ENCODE measurements at places on chromosomes 16 and 17.

DNA sequence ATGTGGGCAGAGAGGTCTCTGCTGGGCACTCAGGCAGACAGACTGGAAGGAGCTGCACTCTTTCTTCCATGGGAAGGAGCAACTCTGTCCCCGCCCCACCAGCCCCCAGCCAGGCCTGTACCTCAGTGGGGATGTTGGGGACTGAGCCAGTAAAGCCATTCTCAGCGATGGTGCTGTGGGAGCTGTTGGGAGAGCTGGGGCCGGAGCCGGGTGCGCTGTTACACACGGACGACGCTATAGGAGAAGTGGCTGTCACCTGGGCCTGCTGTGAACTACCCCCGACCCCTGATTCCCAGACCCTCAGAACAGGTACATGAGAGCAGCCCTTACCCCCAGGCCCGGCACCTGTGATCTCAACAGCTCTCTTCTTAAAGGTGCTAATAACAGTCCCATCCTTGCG lies 21.5 kb downstream of the G6PC3 start:
- DNase-seq = no peak

DNA sequence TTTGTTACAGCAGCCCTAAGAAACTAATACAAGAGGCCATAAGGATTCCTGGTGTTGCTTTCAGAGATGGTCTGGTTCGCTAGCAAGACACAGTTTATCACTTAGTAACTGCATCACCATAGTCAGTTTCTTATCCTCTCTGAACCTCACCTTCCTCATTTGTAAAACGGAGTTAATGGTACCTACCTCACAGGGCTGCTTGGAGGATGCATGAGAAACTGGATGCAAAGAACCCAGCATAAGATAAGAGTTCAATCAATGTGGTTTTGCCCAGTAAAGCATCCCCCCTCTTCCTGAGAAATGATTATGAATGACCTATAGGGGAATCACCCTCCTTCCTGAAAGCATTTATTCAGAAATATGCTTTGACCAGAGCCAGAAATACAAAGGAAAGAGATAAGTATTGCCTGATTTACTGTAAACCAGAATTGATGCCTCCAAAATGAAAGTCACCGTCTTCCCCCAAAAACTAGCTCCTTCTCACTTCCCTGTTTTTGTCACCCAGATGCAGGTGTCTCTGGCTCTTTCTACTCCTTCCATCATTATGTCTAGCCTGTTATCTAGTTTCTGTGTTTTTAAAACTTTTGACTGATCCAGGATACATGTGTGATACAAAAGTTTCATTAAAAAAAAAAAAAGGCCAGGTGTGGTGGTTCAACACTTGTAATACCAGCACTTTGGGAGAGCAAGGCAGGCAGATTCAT lies 2.8 kb upstream of the TEFM start:
- no peak for DNase-seq

DNA sequence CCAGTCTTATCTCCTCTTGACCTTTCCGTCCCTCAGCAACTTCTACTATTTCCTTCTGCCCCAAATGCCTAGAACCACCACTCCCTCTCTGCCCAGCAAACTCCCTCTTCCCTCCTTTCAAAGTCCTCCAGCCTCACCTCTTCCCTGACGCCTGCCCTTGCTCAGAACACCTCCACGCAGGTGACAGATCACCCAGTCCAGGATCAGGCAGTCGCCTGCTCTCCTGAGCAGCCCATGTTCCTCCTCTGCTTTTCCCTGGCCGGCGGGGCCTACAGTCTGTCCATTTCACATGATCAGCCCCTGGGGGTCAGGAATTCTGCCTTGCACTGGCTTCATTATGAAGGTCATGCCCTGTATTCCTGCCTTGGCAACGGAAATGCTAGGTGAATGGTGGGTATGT lies 422 bp downstream of the CD300LF start:
- DNase-seq = no peak

DNA sequence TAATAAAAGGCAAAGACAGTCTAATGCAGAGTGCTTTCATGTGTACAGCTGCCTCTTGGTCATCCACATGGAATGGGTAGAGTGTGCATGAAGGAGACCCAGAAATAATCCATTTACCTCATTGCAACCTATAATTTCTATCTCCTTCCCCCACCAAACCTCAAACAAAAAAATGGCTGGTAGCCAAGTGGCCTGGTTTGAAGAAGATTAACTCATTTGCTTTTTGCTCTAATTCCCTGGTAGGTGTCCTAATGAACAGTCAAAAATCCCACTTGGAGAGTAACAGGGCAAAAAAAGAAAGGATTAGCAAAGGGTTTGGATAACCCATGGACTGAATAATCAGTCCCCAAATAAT lies 13.0 kb upstream of the LYRM9 start:
- peak; percentile 57 for DNase-seq

DNA sequence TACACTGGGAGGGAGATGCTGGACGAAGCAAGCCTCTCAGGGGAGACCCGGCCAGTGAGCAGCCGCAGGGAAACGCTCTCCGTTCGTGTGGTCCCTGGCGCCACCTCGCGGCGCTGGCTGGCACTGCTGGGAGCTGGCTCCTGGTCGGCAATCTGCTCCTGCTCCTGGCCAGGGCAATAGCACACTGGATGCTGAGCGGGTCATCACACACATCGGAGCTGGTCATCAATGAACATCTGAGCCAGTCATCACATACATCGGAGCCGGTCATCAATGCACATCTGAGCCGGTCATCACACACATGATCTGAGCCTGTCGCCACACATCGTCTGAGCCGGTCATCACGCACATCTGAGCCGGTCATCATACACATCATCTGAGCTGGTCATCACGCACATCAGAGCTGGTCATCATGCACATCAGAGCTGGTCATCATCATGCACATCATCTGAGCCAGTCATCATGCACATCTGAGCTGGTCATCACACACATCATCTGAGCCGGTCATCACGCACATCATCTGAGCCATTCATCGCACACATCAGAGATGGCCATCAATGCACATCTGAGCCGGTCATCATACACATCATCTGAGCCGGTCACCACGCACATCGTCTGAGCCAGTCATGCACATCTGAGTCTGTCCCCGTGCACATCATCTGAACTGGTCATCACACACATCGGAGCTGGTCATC lies 217.3 kb downstream of the RBFOX3 start:
- DNase-seq = peak; percentile 67

GRCh38 chr16:3873482-3874173 lies 6.9 kb downstream of the CREBBP start:
- no peak for DNase-seq

GRCh38 chr17:76427501-76428231 lies 25.3 kb downstream of the UBE2O start:
- no peak for DNase-seq

DNA sequence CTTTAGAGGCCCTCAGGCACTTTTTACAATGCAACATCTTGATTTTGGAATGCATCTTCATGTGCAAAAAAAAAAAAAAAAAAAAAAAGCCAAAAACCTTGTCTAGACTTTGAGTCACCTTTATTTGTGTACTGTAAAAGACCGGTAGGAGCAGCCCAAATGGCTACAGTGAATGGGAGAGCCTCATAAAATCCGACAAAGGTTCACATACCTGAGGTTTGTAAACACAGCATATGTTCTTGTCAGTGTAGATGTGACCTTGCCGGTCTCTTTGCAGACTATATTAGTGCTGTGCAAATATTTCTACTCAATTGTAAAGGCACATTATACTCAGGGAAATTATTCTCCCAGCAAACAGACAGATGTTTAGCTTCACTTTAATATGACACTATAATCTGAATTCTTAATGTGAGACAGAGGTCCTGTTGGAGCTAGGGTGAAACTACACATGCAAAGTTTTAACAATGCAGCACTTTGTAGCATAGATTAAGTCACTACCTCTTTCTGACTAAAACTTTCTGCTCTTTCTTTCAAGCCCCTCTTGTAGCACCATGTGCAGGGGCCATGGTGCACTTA lies 211.3 kb downstream of the CA10 start:
- no peak for DNase-seq

DNA sequence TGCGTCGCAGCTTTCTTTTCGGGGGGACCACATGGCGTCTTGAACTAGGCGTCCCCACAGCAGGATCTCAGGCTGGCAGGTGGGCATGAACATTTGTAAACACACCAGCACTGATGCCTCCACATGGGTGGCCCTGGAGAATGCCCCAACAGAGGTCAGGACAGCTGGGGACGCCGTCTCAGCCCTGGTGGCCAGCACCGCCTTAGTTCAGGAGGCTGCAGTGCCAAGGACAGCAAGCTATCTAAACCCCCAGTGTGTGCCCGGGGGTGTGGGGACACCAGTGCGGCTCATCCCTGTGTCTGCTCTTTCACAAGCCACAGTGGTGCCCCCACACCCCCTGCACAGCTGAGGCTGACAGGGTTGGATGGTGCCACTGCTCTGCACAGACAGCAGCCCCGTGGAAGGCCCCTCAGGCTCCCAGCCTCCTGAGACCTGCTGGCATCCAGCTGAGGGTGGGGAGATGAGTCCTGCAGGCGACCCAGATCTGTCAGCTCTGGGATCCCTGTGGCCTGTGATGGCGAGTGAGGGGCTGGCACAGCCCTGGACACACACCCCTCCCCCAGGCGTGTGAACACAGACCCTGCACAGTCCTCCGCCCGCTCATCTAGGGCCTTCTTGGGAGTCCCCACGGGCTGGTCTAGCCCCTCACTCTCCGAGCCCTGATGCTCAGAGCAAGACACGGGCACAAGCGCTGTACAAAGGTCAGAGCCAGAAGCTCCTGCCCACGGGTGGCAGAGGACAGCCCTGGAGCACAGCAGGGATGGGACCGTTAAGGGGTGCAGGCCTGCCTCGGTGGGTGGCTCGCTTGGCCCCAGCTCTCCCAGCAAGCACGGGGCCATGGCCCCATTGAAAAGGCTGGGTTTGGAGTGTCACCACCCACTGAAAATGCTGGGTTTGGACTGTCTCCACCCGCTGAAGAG lies 10.7 kb downstream of the FSCN2 start:
- DNase-seq = no peak

GRCh38 chr16:54996186-54996585 lies 65.5 kb downstream of the IRX5 start:
- DNase-seq = no peak

DNA sequence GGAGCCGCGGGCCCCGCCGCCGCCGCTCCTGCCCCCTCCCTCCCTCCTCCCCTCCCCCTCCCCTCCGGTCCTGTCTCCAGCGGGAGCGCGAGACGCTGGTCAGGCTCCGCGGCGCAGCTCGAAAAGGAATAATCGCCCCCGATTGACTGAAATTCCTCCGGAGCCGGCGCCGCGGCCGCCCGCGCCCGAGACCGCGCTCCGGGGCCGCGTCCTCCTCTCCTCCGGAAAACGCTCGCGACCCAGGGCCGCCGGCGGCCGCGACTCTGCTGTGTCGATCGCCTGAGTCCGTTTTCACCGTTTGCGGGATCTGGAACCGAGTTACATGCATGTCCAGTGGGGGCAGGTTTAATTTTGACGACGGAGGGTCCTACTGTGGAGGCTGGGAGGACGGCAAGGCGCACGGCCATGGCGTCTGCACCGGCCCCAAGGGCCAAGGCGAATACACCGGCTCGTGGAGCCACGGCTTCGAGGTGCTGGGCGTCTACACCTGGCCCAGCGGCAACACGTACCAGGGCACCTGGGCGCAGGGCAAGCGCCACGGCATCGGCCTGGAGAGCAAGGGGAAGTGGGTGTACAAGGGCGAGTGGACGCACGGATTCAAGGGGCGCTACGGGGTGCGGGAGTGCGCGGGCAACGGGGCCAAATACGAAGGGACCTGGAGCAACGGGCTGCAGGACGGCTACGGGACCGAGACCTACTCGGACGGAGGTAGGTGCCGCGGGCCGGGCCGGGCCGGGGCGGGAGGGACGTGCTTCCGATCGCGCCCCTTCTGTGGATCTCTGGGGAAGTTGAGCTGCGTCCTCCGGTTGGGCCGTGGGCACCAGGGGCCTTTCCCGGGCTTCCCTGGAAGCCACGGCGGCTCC lies 744 bp downstream of the JPH3 start:
- DNase-seq = no peak

DNA sequence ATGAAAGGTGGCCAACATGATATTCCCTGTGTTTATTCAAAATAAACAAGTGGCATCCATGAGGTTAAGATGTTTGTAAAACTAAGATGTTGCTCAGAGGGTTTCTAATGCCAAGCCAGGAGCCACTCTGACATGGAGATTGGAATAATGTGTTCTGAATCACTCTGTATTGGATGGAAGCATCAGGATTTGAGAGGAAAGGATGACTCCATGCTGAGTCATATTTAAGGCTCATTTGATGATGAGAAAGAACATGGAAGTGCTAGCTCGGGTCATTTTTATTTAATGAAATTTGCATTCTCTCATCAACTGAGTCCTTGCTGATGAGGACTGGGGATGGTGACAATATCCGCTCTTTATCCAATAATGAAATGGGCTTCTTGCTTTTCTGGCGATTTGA lies 6.2 kb downstream of the VAT1L start:
- no peak for DNase-seq

DNA sequence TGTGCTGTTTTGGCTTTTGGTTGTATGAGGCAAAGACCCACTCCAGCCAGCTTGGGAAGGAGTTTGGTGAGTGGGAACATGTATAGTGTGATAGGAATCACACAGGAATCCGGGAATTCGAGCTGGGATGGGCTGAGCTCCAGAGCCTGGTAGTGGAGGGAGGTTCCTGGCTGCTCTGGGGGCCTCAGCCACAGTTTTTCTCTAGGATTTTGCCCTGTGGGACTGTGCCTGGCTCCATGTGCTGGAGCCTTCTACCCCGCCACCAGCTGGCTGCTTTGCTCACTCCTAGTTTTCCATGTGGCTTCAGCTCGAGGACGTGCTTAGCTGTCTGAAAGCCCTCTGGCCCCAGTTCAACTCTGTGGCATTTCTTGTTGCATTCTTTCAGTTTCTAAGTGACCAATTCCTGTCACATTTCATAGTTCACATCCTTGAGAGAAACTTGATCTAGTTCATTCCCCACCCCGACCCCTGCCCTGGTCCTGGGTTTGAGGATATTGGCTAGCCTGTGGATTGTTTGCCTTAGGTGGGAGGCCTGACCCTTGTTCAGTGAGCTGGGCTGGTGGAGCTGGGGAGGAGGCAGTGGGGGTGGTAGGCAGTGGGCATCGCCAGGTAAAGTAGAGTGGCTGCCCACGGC lies 5.0 kb downstream of the SEC14L1 start:
- DNase-seq = no peak

GRCh38 chr17:43599835-43600234 lies 53.7 kb upstream of the ETV4 start:
- DNase-seq = no peak

- DNase-seq = no peak
These were observed 5.6 kb downstream of the MMD start for GRCh38 chr17:55416000-55416399.

GRCh38 chr17:81075307-81075706 lies 40.4 kb downstream of the BAIAP2 start:
- DNase-seq = no peak

DNA sequence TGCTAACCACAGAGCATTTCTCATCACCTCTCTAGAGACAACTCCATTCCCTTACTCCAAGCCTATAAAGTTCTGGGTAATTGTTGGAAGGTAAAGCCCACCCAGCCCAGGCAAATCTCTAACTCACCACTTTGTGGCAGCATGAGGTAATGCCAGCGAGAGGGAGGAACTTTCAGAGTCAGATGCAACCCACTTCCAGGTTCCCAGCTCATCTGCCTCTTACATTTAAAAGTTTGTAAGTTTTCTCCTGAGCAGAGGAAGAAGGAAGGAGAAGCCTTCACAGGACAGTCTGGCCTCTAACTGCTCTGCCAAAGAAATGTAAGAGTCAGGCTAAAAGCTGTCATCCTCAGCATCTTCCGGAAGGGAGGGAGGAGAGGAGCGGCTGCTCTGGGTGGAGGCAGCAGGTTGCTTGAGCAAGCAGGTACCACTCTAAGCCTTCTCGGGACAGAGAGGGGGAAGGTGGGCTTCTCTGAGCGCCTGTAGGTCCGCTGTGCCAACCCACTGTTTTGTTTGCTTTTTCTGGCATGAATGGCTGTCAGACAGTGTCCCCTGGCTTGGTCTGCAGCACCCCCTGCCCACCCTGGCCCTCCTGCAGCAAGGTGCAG lies 1.0 kb downstream of the ZNF319 start:
- no peak for DNase-seq
